ENCODE measurements at places on chromosomes 13 and 19.

- peak; percentile 95 for DNase-seq
These were observed 156.3 kb downstream of the NDFIP2 start for GRCh38 chr13:79637133-79637763.

DNA sequence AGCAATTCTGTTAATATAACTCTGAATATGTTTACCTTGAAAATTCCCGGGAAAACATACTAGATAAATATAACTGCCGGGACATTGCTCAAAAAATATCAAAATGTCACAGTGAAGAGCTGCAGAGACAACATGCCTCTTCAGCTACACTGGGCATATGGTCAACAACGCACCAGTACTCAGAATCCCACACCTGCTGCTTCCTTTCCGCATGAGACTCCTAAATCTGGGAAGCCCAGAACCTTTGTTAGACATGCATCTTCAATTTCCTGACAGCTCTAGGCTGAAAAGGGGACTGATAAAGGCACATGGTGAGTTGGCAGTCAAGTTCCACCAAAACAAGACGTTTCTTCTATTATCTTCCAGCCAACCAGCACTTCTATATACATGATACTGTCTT, 53.7 kb downstream of the USP12 start:
- no peak for DNase-seq

GRCh38 chr13:39784347-39784746, 128.9 kb downstream of the COG6 start:
- no peak for DNase-seq

GRCh38 chr19:50739132-50739913, 16.2 kb downstream of the CLEC11A start:
- DNase-seq, result no peak
